Hindlimb muscle (tissue), 1 donor: ENCODE measurements at places on chromosomes 5 and 9. TPM values are rescaled to one million over a fixed set of nuclear protein-coding genes. Genes with fewer than 3 reads are reported as not detected.

CORO2A gene
- 0.37 TPM for polyA plus RNA-seq

CDH9 gene
- not detected for polyA plus RNA-seq

CENPK gene
- 11.4 TPM for polyA plus RNA-seq

NOL6 gene
- polyA plus RNA-seq = 23.2 TPM

C5orf46 gene
- polyA plus RNA-seq = not detected

C9orf50 gene
- 0.26 TPM for polyA plus RNA-seq

IFNA21 gene
- not detected for polyA plus RNA-seq

TMEM215 gene
- polyA plus RNA-seq = 1.4 TPM

SLC9A3 gene
- polyA plus RNA-seq = 2.8 TPM

ACOT12 gene
- polyA plus RNA-seq = not detected

HAVCR2 gene
- 4.1 TPM for polyA plus RNA-seq

IL3 gene
- not detected for polyA plus RNA-seq

SELENOP gene
- 166 TPM for polyA plus RNA-seq

PAPPA gene
- 0.67 TPM for polyA plus RNA-seq
